ENCODE measurements at places on chromosomes 5 and 9.
A peak's percentile ranks its signal among the peaks of the same experiment; 100 is the strongest.

- no peak for DNase-seq
Measured at GRCh38 chr5:166050531-166050930, 2240.9 kb upstream of the WWC1 start.

- DNase-seq, result no peak
Measured at GRCh38 chr9:123368023-123368422, 12.0 kb downstream of the CRB2 start.

DNA sequence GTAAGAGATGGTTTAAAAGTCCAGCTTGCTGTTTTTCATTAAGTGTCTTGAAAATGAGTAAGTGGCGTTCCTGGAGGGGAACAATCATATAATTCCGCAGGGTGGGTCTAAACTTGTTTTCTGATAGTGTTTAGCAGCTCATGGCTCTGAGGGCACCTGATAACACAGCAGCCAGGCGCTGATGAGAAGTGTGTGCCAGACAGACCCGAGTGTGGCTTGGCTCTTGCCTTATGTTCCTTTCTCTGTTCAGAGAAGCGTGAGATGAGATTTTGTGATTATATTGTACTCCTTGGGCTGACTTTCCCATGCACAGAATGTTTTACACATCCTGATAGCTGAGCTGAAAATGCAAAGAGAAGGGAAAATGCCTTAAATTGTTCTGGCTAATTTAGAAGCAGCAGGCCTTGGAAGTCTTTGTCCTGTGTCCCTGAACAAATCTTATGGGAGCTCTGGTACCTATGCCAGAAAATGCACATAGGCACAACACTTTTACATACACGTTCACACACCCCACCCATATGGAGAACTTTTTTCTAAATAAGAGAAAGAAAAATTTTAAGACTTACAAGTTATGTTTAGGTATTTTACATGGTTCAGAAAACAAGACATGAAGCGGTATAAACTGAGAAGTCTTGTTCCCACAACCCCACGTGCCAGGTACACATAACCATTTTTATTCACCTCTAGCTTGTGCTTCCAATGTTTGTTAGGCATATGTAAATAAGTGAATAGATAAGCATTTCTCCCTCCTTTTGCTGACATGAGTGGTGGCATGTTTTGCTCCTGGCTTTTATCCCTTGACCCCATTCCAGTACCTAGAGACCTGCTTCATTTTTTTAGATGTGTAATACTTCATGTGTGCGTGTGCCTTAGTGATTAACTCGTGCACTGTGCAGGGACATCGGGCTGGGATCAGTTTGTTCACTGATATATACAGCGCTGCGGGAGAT, 152.2 kb upstream of the OTULINL start:
- no peak for DNase-seq

GRCh38 chr5:160961038-160961437, 109.0 kb upstream of the ATP10B start:
- DNase-seq, result no peak

DNA sequence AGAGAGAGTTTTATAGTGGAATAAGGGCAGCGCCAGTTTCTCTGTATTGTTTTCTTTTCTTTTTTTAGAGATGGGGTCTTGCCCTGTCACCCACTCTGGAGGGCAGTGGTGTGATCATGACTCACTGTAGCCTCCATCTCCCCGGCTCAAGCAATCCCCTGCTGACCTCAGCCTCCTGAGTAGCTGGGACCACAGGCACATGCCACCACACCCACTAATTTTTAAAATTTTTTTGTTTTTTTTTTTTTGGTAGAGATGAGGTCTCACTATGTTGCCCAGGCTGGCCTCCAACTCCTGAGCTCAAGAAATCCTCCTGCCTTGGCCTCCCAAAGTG, 119.0 kb downstream of the PIK3R1 start:
- DNase-seq, result no peak

DNA sequence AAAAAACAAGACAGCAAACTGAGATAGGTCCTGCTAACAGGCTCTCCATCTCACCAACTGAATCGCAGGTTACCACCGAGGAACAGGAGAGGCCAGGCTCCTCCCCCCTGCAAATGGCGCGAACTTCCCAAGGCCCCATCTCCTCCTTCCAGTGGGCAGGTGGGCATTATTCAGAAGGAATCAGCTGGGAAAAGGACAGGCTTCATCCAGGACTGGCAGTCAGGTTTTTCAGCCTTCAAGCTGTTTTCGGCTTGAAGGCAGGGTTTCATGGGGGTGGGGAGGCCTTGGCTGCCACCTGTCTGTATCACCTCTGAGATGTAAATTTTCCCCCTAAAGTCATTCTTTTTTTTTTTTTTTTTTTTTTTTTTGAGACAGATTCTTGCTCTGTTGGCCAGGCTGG, 79.4 kb downstream of the SFXN1 start:
- DNase-seq, result no peak

- DNase-seq, result no peak
Measured at GRCh38 chr5:134659456-134659855, 10.9 kb downstream of the SEC24A start.

DNA sequence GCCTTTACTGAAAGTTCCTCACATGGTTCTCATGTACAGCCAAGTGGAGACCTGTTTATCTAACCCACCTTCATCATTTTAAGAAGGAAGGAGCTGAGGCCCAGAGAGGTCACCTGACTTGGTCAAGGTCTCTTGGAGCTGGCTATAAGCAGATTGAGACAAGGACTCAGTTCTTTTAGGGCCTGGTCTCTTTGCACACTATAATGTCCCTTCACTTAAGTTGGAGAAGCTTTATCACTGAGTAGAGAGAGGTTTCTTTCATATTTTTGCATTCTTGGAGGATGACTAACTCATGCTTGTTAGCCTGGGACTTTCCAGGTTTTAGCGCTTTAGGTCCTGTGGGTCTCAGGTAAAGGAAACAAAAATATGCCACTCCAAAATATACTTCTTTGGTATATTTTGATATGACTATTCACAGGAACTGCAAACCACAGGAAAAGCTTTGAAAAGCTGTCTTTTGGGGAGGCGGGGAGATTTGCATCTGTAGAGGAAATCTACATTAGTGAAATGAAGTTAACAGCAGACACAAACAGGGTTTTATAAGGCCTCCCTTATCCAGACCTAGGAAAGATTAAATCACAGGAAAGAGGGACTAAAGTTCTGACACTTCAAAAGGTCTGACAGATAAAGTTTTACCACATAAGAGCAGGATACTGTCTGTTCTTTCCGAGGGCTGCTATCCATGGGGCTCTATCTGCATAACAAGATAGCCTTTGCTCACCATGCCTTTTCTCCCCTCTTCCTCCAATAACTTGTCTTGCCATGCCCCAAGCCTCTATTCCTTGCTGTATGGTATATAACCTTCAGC, 95.8 kb upstream of the ANKRD55 start:
- no peak for DNase-seq

DNA sequence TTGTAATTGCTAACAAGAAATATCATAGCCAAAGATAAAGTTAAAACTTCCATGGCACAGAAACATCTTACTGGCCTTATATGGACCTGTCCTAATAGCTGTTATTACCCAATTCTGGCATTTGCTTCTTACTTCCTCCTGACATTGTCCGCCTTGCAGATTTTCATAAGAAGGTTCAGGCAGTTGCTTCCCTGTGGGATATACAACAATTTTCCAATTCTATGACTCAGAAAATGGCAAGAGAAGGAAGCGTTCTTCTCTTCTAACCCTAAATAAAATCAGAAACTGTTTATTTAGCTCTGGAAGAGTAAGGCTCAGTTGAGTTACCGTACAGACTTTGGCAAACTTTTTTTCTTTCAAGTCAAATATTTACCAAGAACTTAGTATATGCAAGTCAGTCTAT, 1.7 kb downstream of the PRKAA1 start:
- DNase-seq, result no peak

- no peak for DNase-seq
Measured at GRCh38 chr9:79210541-79211243, 361.1 kb upstream of the TLE4 start.

- no peak for DNase-seq
Measured at GRCh38 chr5:156153602-156154001, 173.4 kb upstream of the SGCD start.

DNA sequence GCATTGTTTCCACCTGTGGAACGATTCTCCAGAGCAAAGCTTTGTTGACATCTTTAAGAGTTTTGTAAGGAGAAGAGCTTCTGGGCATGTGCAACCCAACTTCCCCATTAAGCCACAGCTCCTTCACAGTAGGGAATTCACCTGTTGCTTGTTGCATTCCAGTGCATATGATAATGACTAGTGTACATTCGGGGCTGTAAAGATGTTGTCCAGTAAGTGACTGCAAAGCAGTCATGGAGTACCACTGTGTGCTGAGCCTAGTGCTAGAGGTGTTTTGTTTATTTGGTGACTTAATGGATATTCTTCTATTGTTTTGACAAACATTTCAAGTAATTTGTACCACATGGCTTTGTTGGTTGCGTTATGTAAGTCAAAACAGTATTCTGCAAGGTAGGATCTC, 12.8 kb downstream of the UGCG start:
- DNase-seq, result no peak

- DNase-seq, result no peak
Measured at GRCh38 chr5:149799965-149800516, 69.9 kb downstream of the PPARGC1B start.

DNA sequence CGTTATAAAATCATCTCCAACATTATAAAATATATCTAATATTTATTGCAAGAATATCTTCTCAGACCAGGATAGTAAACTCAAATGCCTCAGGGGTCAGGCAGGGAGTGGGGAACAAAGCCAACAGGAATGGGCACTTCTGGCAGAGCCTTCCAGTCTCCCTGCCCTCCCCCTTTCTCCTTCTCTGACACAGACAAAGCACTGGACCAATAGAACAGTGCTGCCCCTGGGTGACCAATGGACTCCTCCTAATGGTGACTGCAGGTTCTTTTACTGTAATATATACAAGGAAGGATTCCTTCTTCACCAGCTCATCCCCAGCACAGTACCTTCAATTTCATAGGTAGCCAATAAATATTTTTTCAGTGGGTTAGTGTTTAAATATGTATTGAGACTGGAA, 31.1 kb upstream of the MAMDC2 start:
- DNase-seq, result no peak

GRCh38 chr5:138482638-138483037, 17.4 kb downstream of the EGR1 start:
- no peak for DNase-seq

DNA sequence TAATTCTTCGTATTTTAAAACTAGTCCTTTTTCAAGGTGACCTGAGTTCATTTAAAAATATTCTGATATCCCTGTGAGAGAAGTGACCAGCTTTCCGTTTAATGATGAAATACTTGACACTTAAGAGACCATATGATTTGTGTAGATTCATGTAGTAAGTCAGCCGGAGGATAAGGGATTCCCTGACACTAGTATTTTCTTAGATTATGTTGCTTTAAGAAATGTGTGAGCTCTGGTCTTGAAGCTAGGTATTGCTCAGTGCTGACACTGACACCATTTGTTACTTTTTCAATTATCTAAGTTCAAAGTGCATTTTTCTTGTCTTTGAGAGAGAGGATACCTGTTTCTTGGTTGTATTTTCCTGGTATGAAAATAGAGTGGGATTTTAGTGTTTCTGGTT, 4.2 kb downstream of the NIPBL start:
- no peak for DNase-seq

- no peak for DNase-seq
Measured at GRCh38 chr9:16585591-16585990, 284.9 kb downstream of the BNC2 start.

GRCh38 chr5:73417303-73418034, 31.1 kb downstream of the FOXD1 start:
- peak; percentile 7 for DNase-seq

DNA sequence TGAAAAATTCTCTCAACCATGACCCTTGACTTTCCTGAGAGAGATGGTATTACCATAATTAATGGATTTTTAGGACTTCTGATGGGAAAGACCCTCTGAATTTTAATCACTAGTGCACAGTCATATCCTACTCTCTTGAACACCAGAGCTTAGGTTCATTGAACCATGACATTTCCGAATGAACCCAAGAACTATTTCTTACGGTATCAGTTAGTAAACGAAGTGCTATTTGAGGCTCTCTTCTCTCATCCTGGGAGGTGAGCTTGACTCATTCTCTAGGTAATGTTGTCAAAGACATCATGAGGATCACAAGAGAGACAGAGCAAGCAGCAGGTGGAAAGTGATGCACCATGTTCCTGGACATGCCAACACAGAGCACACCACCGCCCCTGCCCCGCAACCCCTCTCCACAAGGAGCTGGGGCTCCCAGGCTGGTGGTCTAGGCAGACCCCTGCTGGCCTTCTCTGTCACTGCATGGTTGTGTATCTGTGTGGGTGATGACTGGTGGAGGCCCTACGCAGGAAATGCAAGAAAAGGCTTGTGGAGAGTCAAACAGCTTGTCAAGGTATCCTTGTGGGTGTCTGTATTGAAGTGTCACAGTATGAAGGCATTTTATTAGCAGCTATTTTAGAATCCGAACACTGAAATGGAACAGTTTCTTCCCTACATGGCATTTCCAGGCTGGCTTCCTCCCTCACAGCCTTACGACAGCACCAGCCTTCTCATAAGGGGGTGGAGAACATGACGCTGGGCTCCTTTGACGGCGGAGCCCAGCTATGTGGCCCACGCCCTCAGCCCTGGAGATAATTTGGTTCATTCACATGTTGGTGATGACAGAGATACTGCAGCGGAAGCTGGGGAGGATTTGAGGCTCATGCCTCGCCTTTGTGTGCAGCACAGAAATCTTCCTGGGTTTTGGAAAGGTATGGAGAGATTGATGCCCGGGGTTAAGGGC, 297.6 kb downstream of the NTRK2 start:
- DNase-seq, result no peak

DNA sequence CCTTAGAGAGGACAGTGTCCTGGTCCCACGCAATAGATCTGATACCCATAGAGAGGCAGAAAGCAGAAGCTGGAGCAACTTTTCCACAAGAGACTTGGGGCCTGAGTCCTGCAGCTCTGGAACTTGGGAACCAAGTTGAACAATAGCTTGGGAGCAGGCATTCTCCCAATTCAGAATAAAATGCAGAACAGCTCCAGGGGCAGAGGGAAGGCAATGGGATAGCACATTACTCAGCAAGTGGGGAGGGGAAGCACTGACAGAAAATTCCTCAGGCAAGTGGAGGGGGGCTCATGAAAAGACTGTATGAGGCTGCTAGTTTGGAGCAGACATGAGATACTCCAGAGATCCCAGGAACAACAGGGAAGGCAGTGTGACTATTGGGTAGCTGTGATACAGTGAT, 513.6 kb downstream of the HINT1 start:
- no peak for DNase-seq

DNA sequence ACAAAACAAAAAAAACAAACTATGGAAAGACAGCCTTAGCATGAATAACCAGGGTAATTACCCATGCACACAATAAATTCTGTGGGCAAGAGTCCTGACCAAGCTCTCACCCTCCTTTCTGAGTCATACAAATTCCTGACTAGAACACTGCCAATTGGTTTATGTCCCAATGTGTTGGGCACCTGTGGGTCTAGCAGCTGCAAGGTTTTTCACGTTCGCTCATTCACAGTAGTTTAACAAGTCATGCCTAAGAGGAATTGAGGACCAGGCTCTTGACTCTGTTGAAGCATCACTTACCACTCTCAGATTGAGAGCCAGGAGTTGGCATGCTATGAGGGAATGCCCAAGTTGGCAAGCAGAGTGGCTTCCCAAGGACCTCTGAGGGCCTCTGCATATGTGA, 205.5 kb upstream of the SLC24A2 start:
- no peak for DNase-seq
